Stimulated activated CD8-positive, alpha-beta memory T cell treated with anti-CD3 and anti-CD28 coated beads, Interleukin-15, amount 100 ng/mL, for 48 hours (primary cell): ENCODE measurements at places on chromosomes 6 and 20.

DNA sequence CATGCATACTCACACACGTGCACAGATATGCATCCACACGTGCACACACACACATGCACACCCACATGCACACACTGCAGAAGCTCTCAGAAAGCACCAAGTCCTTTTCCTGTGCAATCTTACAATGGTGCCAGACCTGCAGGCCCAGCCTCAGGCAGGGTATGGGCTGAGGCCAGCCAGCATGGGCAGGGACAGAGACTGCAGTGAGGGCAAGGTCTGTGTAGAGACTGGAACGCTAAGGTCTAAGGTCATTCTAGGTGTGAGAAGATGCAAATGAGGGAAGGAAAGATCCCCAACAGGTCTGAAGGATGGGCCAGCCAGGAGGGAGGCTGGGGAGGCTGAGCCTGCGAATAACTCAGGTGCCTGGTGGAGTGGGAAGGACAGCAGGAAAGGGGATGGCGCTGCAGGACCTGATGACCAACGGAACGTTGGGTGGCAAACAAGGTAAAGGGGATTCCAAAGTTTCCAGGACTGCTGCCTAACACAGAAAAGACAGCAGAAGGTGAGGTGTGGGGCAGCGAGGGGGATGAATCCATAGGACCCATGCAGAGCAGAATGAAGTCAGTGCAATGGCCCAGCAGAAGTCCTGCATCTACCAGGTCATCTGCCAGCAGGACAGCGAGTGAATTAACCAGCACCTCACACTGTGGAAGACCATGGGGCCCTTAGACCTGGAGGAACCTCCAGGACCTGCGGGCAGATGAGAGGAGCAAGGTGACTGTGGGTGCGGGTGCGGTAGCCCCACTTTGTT is 67.0 kb downstream of the ABHD12 start:
- no peak for DNase-seq

GRCh38 chr6:164164876-164165275 is 750.4 kb downstream of the QKI start:
- DNase-seq = no peak

- DNase-seq = no peak
Measured at GRCh38 chr20:6715401-6715941, 52.0 kb upstream of the BMP2 start.

DNA sequence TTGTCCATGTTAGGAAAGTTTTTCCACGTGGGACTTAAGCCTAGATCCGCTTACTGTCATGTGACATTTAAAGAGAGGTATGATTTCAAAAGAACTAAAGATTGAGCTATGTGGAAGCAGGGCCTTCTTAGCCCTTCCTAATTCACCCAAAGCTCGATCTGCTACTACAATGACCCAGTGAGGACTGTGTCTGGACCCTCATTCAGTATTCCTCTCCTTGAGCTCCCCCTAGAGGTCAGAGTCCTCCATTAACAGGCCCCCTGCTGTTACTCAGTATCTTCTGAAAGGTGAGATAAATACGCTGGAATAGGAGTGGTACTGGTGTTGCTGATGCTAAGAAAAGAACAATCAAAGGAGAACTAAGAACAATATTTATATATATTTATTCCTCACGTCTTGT is 414.0 kb downstream of the GJA1 start:
- DNase-seq = peak; percentile 8

DNA sequence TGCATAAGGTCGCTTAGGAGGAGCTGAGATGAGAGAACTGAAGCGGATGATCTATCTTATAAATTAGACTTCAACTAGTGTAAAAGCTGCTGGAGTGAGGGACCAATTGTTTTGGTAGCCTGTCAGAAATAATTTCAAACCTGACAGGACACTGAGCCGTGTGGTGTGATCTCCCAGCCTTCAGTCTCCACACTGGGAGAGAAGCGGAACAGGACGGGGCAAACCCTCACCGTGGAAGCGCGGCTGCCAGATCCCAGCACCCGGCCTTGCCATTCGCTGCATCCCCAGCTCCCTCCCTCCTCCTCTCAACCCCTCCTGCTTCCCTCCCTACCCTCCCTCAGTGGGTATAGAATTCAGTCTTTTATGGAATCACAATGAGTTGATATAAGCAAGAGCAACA is 900.1 kb upstream of the SLC35B3 start:
- DNase-seq = no peak

DNA sequence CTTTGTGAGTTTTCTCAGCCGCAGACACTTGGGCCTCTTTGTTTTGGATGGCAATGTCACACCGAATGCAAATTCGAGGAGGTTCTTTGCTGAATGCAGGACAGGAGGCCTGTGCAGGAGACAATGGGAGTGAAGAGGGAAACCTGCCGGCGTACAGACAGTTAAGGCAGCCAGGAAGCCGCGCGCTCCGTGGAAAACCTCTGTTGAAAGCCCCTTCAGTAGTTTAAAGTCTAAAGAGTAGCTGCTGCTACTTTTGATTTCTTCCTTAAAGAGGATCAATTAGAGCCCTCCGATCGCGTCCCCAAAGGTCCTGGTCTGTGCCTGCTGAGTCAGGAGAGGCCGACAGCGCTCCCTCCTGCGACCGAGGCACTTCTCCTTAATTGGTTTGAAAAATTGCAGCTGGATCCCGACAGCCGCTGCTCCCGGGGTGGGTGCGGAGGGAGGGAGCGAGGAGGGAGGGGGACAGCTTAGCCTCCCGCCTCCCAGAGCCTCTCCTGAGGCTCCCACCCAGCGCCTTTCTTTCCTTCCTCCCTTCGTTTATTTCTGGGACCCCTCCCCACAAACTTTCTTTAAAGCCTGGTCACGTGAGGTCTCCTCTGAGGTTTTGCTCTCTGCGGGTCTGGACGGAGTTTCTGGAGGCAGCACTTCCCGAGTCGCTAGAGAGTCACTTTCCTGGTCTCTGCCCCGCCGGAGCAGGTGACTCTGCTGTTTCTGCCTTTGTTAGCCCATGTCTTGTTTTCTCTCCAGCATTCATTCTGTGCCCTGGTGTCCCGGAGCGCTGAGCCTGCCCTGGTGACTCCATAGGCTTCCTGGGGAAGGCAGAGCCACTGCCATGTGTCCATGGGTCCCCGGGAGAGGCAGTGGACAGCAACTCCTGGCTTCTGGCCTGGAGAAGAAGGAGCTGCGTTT is 22.3 kb upstream of the RPP40 start:
- DNase-seq = no peak

DNA sequence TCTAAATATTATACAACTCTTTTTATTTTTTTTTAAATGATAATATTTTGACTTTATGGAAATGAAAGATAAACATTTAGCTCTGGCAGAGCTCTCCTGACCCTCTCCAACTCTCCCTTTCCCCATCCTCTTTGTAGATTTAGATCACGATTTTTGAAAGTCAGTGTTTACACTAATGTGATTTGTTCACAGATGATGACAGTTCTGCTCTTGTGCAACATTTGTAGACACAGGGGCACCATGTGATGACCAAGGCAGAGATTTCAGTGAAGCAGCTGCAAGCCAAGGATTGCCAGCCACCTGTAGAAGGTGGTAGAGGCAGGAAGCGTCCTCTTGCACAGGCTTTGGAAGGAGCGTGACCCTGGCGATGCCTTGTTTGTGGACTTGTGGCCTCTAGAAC is 483.2 kb downstream of the QKI start:
- DNase-seq = no peak

- DNase-seq = peak; percentile 22
Measured at GRCh38 chr6:788058-788457, 95.1 kb upstream of the EXOC2 start.

- no peak for DNase-seq
Measured at GRCh38 chr6:83505356-83505755, 7.0 kb upstream of the PRSS35 start.

DNA sequence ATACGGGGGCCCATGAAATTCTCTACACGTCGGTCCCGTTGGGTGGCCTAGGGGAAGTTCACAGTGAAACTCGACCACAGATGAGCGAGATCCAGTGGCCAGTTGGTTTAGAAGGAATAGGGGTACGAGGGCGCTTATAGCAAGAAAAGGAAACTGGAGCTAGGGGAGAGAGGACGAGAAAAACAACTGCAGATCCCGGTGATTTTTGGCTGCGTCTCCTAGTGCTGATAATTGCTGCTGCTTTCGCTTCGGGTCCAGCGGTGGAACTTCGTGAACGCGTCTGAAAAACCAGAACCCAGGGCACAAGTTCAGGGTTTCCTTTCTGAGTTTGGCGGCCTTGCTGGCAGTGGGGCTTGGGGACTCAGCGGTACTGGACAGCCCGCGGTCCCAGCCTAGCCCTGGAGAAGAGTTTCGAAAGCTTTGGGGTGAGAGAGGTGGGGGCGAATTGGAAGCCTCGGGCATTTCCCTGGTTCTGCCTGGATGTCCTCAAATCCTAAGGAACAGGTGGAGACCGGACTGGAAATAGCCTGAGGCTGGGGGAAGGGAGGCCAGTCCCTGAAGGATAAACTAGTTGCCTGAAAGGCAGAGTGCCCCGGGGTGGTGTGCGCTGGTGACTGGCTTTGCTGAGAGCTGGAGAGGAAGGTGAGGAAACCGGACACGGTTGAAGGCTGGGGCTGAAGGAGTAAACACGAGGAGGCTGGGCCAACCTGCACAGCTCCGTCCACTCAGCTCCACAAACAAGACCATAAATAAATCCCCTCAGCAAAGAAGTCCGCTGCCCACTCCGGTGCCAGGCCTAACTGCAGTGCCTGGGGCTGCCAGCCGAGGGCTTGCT is 793 bp downstream of the GMPR start:
- no peak for DNase-seq

DNA sequence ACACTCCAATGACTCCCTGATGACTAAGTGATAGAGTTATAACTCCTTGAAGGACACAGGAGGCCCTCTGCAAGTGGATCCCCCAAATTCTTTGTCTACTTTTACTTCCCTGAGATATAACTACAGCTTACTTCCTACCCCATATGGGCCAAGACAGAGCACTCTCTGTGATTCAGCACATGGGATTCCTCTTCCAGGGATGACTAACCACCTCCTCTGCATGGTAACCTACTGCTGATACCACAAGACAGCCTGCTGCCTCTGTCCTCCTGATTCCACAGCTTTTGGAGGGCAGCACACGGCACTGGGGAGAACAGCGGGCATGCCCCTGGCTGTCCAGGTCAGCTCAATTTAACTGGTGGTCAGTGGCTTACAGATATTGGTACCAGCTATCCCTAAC is 675.7 kb upstream of the AGPAT4 start:
- no peak for DNase-seq

GRCh38 chr6:37555040-37555781 is 55.5 kb upstream of the CCDC167 start:
- DNase-seq = no peak

DNA sequence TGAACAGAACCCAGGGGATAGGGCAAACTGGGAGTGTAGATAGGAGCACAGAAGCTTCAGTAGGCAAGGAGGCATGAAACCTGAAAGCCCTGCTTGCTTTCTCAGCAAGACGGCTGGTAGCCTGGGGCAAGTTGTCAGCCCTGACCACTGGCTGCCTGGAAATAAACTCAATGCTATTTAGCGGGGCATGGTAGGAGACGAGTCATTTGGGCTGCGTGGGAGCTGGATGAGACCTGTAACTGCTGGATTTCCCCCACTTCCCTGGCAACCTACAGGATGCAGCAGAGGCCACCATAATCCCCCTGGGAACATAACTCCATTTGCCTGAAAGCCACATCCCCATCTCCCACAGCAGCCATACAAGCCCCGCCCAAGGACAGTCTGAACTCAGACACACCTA is 332.6 kb upstream of the TBX18 start:
- no peak for DNase-seq

- no peak for DNase-seq
Measured at GRCh38 chr6:106063448-106063850, 22.7 kb upstream of the PRDM1 start.

GRCh38 chr20:9506280-9506821 is 8.0 kb upstream of the LAMP5 start:
- no peak for DNase-seq

- DNase-seq = no peak
Measured at GRCh38 chr20:55535366-55535765, 470.0 kb downstream of the CBLN4 start.

- DNase-seq = no peak
Measured at GRCh38 chr6:148704400-148705246, 42.2 kb upstream of the UST start.

GRCh38 chr6:156845454-156846155 is 68.4 kb downstream of the ARID1B start:
- DNase-seq = no peak

DNA sequence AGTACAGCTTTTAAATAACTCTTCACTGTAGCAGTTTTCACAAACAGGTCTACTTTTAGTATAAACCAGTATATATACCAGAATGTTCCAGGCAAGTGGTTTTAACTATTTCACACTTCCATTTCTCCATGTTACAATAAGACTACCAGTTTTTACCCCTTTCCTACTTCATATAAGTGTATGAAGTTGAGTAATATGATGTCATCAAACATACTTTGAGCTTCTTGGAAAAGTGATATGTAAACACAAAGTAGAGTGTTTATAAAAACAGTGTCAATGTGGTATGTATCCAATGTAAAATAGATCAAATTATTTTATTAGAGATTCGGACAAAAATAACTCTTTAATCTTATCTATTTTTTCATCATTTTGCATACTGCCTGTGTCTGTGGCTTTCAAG is 2.5 kb upstream of the PAQR8 start:
- DNase-seq = no peak

DNA sequence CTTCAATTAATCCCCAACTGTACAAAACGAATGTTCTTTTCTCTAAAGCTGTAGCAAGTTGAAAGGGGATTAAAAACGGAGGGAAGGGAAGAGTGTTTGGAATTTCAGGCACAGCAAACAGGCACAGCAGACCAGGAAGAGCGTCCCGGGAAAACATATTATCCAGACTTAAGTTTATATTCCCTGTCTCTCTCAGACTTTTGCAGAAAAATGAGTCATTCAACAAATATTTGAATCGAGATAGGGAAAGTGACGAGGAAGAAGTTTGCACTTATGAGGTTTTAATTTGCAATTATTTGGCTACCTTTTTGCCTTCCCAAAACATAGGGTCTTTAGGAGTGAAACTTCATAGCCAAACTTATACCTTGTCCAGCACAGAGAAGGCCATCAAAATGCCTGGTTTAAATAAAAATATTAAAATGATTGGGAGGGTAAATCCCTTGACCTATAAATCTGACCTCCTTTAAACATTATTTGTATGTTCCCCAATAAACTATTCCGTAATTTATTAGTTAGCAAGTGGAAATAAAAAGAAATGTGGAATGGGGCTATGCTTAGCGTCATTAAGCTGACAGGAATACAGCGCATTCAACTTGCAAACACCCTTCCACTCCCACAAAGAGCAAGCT is 16.0 kb downstream of the HFE start:
- DNase-seq = no peak

- no peak for DNase-seq
Measured at GRCh38 chr20:6045566-6045965, 8.3 kb downstream of the LRRN4 start.

DNA sequence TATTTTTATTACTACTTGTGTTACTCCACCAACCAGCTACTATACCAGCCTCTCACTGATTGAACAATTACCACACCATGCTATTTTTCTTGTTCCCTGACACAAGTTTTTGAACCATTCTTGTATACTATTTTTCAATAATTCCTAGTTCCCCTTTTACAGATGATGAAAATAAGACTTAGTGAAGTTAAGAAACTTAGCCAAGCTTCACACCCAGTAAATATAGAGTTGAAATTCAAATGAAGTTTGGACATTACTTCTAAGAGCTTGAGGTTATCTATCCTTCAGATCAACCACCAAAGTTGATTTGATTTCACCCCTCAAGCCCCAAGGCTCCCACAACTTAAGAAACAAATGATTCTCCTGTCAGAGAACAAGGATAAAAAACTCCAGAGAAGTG is 13.1 kb upstream of the BCAS1 start:
- DNase-seq = no peak
